ENCODE measurements at places on chromosomes 7 and 10.
A peak's percentile ranks its signal among the peaks of the same experiment; 100 is the strongest.

GRCh38 chr10:34384372-34384771 is 430.7 kb downstream of the PARD3 start:
- peak; percentile 19 for DNase-seq

DNA sequence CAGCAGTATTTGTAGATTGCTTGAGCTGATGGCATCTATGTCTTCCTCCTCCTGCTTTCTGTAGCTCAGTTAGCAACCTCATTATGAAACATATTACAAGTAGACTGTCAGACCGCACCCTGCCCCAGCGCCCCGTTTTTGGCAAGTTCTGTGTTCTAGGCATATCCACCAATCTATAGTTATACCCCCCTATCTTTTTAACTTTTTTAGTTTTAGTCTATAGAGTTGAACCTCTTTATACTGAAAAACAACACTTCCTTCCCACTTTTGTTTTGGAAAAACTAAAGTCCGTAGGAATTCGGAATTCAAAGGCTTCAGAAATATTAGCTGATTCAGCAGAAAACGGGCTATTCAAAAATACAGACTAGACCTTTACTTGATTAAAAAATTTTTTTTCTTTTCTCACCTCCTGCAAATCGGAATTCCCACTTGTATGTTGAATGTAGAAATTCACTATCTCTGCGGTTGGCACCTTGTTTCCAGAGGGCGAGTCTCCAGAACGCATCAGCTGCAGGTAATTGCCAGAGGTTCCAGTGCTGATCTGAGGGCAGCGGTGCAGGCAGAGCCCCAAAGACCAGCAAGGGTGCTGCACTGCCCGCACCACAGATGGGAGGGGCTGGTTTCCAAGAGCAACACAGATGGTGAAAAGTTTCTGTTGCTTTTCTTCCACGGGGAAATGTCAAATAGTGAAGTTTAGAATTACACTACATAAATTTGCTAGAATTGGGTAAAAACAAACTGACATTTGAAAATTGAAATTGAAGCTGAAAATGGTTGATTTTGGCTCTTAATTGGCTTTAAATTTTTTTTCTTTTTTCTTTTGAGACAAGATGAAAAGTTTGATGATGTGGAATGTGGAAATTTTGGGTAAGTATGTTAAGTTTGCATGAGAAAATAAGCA is 2.2 kb upstream of the FZD8 start:
- DNase-seq = no peak

- DNase-seq = no peak
These were observed 23.8 kb upstream of the IFIT2 start for GRCh38 chr10:89278034-89278535.

GRCh38 chr7:150974468-150975391 is 3.4 kb downstream of the KCNH2 start:
- peak; percentile 58 for DNase-seq

DNA sequence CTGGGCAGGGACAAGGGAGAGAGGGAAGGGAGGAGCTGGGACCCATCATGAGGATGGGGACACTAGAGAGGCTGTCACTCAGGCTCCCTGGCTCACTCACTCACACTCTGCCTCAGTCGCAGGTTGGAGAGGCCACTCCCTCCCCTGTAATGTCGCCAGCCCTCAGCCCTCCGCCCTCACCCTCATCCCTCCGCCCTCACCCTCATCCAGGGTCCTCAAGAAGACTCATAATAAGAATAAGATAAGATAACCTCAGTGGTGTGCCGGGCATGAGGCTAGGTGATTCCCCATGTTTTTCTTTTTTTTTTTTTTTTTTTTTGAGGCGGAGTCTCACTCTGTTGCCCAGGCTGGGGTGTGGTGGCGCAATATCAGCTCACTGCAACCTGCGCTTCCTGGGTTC is 92.2 kb downstream of the GTF2IRD1 start:
- no peak for DNase-seq

GRCh38 chr10:126256864-126257263 is 131.4 kb downstream of the ADAM12 start:
- DNase-seq = peak; percentile 5

DNA sequence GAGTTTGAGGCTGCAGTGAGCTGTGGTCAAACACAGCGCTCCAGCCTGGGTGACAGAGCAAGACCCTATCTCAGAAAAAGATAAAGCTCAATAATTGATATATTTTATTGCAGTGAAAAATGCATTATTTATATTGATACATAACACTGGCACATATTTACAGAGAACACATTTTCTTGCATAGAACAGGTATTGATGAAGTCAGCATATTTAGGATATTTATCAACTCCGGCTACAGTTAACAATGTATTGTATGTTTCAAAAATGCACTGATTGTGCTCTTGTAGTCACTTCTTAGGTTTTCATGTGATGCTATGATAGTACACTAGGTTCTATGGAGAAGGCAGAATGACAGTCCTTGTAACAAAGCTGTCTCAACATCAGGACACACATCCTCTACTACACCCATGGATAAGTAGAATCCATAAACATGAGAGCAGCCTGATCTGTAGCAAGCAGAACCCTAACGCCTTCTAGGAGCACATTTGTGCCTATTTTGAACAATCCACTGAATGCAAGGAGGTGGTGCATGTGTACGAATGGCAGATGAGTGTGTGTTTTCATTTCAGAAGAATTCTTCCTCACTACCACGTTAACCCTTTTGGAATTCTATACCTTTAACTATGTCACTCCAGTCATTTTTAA is 586.1 kb upstream of the CELF2 start:
- no peak for DNase-seq

GRCh38 chr7:25025218-25025671 is 45.3 kb upstream of the OSBPL3 start:
- DNase-seq = no peak

GRCh38 chr7:90169891-90170290 is 15.6 kb downstream of the STEAP1 start:
- no peak for DNase-seq

DNA sequence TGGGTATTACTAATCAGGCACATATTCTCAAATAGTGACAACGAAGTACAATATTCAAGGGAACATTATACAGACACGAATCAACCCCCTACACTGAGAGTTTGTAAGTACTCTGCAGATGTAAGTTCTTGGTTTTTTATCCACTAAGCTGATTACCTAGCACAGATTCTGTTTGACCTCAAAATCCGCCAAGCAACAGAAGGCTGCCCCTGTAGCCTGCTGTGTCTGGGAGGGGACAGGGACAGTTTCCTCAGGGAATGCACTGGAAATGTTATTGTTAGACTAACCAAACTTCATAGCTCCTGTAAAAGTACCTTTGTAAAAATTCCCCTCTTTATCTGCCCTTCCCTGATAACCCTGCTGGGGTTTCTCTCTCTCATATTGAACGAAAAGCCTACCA is 45.2 kb upstream of the ZRANB1 start:
- DNase-seq = no peak

Measured in NCI-H748 treated with DMSO at 0.1 percent for 48 hours (cell line).